Stimulated activated CD8-positive, alpha-beta memory T cell treated with anti-CD3 and anti-CD28 coated beads, Interleukin-15, amount 100 ng/mL, for 48 hours (primary cell): ENCODE measurements at places on chromosomes 4 and X.

GRCh38 chrX:103585411-103586313 lies at the start of gene TCEAL4:
Gene TCEAL4, plus strand, starts transcription at chrX:103585515. Its CDS starts 1,161 bp downstream, at chrX:103586676.
- DNase-seq = no peak

DNA sequence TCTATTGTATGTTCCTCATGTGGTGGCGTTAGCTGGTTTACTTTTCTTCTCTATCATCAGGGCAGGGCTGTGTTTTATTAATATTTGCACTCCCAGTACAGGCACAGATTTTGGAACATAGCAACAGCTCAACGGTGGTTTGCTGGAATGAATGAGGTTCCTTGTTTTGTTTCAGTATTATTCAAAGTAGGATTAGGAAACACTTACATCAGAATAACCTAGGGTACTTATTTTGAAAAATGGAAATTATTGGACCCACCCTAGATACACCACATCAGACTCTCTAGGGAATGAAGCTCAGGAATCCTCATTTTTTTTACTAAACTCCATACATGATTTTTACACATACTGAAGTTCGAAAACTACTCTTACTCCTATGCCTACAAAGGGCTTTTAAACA lies 108.8 kb upstream of the ENPEP start:
- no peak for DNase-seq

DNA sequence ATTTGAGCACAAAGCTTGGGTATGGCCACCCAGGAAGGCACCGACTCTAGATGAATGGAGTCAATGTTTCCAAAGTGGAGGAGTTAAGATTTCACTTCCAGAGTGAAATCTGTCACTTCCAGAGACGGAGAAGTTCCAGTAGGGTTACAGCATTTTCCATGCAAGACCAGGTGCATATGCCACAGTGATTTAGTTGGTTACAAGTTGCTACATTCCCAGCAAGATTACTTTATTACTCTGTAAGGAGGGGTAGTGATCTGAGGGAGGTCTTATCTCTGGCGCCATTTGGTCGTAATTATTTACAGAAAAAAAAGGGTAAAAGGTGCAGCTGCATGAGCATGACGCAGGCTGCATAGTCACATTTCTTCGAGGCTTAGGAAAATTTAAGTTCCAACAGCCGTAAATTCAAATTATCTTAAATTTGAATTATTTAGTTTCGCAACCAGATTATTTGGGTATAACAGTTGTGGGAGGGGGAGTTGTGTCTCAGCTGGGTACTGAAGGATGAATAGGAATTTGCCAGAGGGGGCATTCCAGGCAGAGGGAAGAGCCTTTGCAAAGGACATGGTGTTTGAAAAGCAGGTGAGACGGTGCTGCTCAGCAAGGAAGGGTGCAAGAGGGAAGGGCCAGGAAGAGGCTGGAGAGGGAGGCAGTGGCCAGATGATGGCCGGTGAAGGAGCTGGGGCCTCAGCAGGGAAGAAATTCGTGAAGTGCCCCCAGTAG lies 17.4 kb upstream of the AFAP1 start:
- DNase-seq = no peak

- no peak for DNase-seq
Observed at GRCh38 chr4:125231661-125232060, 83.1 kb upstream of the FAT4 start.

DNA sequence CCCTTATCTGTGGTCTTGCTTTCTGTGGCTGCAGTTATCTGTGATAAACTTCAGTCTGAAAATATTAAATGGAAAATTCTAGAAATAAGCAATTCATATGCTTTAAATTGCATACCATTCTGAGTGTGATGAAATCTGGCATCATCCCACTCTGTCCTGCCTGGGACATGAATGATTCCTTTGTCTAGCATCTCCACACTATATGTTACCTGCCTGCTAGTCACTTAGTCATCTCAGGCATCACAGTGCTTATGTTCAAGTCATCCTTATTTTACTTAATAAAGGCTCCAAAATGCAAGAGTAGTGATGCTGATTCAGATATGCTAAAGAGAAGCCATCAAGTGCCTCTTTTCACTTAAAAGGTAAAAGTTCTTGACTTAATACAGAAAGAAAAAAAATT lies 14.3 kb upstream of the RAB9B start:
- no peak for DNase-seq

DNA sequence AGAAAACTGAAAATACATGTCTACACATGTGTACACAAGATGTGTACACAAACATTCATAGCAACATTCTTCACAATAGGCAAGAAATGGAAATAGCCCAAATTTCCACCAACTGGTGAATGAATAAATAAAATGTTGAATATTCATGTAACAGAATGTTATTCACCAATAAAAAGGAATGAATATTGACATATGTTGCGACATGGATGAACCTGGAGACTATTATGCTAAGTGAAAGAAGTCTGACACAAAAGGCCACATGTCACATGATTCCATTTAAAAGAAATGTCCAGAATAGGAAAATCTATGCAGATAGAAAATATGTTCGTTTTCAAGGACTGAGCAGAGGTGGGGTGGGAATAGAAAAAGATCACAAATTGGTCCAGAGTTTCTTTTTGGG lies 34.6 kb upstream of the LNX1 start:
- no peak for DNase-seq

GRCh38 chr4:95898226-95898625 lies 58.3 kb downstream of the PDHA2 start:
- no peak for DNase-seq

- DNase-seq = no peak
Observed at GRCh38 chrX:136028383-136028984, 43.2 kb downstream of the SLC9A6 start.

DNA sequence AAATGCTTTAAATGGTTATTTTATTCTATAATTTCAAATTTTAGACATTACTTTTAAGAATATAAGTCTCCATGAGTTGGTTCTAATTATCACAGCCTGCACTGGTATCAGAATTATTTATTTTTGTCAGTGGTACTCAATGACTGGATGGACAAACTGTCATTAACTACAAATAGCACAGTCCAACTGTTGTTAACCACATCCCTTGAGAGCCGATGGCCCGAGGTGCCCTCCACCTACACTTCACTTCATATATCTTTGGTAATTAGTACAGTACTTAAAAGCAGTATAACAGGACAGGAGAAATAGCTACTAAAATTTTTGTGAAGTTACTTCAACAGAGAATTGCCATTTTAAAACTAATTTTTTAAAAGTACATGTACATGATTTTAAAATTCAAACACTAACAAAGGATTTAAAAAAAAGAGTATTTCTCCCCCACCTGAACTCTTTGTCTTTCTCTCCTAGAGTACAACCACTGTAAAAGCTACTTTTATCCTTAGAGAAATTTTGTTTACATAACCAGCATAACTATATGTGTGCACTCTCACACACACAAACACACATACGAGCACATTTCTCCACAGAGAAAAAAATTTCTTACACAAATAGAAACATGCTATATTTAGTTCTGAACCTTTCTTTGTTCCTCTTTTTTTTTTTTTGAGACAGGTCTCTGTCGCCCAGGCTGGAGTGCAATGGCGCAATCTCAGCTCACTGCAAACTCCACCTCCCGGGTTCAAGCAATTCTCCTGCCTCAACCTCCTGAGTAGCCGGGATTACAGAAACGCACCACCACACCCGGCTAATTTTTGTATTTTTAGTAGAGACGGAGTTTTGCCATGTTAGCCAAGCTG lies 6.5 kb downstream of the TIFA start:
- no peak for DNase-seq

DNA sequence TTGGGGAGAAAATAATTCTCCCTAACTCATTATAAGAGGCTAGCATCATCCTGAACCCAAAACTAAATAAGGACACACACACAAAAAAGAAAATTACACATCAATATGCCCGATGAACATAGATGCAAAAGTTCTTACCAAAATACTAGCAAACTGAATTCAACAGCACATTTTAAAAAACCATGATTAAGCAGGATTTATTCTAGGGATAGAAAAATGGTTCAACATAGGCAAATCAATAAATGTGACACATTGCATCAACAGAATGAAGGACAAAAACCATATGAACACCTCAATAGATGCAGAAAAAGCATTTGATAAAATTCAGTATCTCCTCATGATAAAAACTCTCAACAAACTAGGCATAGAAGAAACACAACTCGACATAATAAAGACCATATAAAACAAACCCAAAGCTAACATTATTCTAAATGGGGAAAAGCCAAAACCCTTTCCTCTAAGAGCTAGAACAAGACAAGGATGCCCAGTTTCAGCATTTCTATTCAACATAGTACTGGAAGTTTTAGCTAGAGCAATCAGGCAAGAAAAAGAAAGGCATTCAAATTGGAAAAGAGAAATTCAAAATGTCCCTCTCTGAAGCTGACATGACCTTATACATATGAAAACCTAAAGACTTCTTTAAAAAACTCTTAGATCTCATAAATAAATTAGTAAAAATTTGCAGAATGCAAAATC lies 200.9 kb downstream of the NKX6-1 start:
- no peak for DNase-seq

DNA sequence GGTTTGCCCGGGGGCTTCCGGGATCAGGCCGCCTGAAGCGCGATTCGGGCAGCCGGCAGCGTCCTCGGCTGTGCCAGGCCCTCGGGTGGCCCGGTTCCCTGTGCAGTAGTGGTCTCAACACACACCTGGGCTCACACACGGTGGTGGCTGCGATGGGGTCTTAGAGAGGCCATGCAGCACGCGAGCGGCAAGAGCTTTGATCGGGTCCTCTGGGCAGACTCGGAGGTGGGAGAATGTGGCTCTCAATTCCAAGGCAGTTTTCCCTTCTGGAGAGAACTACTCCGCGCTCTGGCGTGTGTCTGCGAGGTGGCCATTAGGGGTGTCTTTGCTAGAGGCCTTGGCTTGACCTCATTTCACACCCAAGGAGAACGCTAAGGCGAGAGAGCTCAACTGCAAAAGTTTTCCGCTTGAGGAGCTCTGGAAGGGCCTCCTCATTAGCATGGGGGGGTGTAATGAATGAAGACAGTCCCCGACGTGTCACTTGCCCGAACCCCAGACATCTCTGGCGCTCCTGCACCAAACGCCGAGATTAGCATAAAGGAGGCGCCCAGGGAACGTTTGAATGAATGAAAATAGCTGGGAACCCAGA lies 771 bp upstream of the RBPJ start:
- peak; percentile 37 for DNase-seq

DNA sequence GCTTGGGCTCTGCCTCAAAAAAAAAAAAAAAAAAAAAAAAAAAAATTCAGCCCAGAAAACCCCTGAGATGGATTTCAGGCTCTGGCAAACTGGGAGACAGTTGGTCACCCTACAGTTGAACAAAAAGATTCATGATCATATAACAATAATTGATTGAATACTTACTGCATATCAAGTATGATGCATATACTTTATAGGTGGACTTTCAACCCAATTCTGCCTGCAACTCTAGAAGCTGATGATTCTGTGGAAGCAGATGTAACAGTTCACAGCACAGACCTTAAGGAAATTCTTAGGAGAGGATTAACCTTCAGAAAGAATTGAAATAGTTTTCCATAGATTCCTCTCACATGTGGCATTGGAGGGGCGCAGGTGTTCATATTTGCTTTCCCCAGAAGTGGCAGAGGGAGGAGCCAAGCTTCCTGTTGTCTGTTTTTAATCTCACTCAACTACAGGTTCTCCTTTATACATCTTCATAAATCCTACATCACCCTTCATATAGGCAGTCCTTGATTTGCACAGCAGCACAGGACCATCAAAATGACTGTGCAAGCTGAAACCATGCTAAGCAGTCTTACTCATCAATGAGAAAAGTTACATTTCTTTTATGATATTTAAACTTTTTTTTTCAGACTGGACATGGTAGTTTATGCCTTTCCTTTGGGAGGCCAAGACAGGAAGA lies 149.4 kb upstream of the KLF3 start:
- DNase-seq = no peak

GRCh38 chr4:57219431-57219830 lies 109.2 kb upstream of the IGFBP7 start:
- DNase-seq = no peak

- DNase-seq = no peak
Observed at GRCh38 chr4:72591547-72592454, 22.8 kb upstream of the ADAMTS3 start.

DNA sequence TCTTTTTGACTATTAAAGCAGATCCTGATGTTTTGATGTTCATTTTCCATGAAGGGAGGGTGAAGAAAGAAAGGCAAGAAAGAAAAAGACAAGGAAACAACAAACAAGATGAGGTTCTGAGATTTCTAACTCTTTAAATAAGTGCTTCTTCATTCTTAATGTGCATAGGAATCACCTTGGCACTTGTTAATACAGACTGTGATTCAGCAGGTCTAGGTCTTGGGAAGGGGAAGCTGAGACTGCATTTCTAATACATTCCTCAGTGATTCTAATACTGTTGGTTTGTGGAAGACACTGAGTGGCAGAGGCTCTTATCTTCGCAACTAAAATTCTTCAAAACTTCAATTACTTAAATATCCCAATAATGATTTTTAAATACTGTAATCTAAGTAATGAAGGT lies 95.2 kb upstream of the NAP1L5 start:
- DNase-seq = no peak

- DNase-seq = no peak
Observed at GRCh38 chr4:130071746-130072145, 975.8 kb downstream of the C4orf33 start.

GRCh38 chr4:181970366-181970765 lies 272.8 kb upstream of the TENM3 start:
- no peak for DNase-seq

DNA sequence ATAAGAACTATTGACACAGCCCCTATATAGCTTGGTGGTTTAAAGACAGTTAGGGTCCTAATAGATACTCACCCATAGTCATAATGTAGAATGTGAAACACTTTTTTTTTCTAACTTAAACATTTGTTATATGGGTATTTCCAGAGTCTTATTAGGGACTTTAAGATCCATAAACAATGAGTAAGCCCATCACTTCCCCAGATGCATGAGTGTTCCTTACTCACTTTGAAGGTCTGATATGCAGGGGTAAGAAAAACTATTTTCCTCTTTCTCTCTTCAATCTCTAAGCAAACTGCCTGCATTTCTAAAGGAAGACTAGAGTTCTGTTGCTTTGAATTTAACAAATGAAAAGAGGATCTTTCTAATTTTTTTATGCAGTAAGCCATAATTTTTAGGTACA lies 443.6 kb upstream of the PITX2 start:
- DNase-seq = no peak

- no peak for DNase-seq
Observed at GRCh38 chr4:78621395-78621794, 69.8 kb downstream of the ANXA3 start.

- no peak for DNase-seq
Observed at GRCh38 chrX:147899379-147900114, 12.2 kb upstream of the FMR1 start.
